ENCODE measurements at places on chromosomes 6 and 20.
A peak's percentile ranks its signal among the peaks of the same experiment; 100 is the strongest.

DNA sequence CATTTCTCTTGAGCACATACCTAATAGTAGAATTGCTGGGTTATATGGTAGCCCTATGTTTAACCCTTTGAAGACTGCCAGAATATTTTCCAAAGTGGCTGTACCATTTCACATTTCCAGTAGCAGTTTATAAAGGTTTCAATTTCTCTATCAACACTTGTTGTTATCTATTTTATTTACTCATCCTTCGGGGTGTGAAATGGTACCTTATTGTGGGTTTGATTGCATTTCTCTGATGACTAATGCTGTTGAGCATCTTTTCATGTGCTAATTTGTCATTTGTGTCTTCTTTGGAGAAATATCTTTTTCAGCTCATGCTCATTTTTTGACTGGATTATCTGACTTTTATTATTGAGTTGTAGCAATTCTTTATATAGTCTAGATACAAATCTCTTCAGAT lies 5.4 kb downstream of the ENPP4 start:
- no peak for DNase-seq

DNA sequence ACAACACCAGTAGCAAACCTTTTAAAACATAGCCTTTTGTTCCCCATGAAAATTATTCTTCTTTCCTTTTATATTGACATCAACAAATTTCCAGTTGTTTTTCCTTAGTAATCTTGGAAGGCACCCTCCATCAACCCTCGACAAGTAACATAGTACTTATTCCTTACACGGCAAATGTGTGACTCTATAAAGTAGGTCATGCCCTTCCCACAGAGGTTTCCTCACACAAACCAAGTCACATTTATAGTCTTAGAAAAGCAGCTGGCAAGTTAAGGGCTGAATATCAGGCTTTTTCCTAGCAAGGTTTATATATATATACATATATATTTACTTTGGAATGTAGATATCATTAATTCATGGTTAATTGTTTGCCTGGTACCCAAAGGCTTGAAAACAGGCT lies 371.5 kb downstream of the SYNE1 start:
- DNase-seq: no peak

GRCh38 chr6:133827766-133828165 lies 61.1 kb upstream of the TCF21 start:
- DNase-seq: no peak

GRCh38 chr6:21228411-21228810 lies 365.1 kb upstream of the SOX4 start:
- no peak for DNase-seq

DNA sequence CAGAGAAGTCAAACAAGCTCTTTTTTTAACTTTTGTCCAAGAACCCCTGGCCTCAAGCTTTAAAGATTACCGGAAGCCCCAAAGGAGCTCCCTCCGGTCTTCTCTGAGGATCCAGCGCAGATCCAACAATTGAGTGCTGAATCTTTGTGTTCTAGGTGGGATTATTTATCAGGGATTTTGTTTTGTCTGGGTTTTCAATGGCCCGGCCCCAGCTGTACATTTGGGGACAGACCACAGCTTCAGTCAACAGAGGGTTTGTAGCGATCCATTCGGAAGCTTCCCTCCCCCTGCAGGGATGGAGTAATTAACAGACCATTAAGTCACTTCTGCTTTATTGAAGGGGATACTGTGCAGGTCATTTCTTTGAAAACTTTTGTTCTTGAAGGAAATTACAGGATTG lies 7.8 kb downstream of the OLIG3 start:
- no peak for DNase-seq

DNA sequence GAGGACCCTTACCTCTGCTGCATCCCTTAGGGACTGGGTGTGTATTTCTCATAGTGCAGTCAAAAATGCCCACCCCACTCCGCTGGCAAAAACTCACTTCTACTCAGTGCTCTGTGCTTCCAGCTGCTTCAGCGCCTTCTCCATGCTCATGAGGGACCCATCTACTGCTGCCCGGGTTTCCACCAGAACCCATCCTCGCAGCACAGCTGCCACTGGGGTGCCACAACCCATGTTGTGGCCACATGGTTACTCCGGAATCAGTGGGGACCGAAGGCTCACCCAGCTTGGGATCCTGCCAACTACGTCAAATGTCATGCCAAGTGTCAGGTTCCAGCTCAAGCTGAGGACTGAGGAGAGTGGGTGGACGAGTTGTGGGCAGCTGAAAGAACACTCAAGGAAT lies 774.2 kb upstream of the EYS start:
- DNase-seq: no peak

DNA sequence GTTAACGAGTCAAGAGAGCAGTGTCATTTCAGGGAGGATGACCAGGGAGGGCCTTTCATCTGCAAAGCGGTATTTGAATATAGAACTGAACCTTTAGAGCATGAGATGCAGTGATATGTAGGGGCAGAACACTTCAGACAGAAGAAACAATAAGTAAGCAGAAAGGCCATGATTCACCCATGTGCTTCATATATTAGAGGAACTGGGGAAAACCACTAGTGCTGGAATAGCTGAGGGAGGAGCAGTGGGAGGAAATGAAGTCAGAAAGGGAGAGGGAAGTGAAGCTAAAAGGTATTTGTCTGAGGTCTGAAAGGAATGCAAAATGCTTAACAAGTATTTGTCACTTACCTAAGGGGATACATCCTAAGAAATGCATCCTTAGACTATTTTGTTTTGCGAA lies 391.2 kb downstream of the ADGRB3 start:
- DNase-seq: no peak

DNA sequence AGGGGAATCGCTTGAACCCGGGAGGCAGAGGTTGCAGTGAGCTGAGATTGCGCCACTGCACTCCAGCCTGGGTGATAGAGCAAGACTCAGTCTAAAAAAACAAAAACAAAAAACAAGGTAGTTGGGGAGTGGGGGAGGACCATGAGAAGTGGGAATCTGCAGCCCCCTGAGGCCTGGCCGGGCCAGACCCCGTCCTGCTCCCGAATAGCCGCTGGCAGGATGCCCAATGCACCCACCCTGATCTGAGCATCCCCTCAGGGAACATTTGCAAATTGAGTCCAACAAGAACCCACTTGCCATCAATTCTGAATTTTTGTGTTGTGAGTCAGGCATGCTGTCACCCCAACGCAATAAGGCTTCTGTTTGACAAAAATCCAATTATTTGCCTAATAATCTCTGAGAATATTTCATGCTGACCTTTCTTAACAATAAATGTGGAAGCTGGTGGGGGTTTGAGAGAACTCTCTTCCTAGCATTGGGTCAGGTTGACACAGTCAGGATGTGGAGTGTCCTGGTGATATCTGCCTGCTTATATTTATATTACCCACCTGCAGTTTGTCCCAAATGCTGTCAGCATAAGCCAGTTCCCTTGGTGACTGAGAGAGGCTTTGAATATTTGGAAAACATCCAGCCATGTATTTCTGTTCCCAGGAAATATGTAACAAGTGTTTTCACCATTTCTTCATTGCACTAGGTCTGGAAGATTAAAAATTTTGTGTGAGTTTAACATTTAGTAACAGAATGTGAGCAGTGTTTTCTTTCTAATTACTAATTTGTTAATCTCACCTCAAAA lies 28.4 kb upstream of the FRMD1 start:
- no peak for DNase-seq

DNA sequence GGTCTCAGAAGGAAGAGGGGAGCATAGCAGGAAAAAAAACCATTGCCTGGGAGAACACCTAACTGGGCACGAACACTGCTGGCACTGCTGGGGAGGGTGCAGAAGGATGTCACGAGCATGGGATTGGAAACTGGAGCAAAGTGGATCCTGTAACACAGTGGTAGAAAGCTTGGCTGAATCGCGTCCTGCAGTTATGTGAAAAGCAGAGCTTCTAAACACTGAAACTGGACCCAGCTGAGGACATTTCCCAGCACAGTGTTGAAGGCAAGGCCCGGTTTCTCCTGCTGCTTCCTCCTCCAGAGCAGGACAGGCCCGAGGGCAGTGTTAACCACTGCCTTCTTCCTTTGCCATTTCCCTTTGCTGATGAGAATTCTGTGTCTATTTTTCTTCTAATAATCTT lies 6.7 kb downstream of the APMAP start:
- no peak for DNase-seq

GRCh38 chr6:33812669-33813068 lies 8.9 kb upstream of the MLN start:
- no peak for DNase-seq

GRCh38 chr6:45781890-45782289 lies 233.8 kb downstream of the CLIC5 start:
- no peak for DNase-seq

GRCh38 chr6:43229803-43230620 lies 731 bp upstream of the DNPH1 start:
- no peak for DNase-seq

DNA sequence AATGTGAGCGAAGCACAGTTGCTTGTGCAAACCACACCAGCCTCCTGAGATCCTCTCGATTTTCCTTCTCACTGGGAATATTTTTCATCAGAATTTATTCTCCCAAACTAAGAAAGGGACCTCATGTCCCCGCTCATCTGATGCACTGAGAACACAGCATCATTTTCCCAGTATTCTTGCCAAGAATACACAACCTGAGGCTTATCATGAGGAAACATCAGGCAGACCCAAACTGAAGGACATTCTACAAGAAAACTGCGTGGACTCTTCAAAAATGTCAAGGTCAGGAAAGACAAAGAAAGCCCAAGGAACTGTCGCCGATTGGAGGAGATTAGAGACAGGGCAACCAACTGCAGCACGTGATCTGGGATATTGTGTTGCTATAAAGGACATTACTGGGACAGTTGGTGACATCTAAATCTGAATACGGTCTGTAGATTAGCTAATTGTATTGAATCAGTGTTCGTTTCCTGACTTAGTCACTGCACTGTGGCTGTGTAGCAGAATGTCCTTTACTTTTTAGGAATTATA lies 72.3 kb downstream of the SNX5 start:
- no peak for DNase-seq

DNA sequence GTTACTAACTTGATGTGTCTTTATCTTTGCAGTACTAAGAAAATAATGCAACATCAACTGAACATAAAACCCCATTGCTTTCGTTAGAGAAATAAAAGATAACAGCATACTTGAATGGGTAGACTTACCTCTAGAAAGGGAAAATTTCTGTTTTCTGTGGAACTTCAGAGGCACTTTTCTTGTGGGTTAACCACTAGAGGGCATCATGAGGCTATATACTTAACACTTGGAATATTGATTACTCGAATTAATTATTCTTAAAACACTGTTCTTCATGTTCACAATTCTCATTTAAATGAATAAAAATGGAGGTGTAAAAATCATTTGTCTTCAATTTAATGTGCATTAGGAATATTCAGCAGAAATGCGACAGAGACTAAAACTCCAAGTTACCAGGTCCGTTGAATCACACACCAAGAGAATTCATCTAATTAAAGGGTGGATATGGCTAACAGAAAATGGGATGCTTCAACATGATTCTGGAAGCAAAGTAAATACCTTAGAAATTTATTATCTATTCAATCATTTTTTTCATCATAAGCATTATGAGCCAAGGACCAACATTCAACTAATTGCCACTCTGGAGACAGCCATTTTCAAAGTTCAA lies 330.8 kb upstream of the PREP start:
- peak; percentile 55 for DNase-seq

Measured in hippocampal formation (tissue), 2 donors.